NCI-H446 (cell line): ENCODE measurements at places on chromosomes 13 and 19.

GRCh38 chr19:41449865-41450178 lies 6.9 kb downstream of the ERICH4 start:
- no peak for DNase-seq

DNA sequence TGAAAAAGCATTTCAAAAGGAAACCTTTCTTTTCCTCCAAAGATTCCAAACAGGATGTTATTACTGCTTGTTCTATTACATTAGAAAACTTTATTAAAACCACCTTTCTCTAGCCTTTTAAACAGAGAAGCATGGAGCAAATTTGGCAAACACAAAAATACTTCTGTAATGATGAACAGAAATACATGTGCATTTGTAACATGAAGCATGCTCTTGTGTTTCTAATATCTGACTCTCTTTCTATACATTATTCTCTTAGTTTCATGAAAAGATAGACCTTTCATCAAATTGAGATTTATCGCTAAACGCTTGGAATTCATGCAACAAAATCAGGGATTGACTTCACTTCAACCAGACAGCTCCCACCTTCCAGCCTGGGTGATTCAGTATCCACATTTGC lies 152.8 kb upstream of the IRS2 start:
- DNase-seq: no peak

DNA sequence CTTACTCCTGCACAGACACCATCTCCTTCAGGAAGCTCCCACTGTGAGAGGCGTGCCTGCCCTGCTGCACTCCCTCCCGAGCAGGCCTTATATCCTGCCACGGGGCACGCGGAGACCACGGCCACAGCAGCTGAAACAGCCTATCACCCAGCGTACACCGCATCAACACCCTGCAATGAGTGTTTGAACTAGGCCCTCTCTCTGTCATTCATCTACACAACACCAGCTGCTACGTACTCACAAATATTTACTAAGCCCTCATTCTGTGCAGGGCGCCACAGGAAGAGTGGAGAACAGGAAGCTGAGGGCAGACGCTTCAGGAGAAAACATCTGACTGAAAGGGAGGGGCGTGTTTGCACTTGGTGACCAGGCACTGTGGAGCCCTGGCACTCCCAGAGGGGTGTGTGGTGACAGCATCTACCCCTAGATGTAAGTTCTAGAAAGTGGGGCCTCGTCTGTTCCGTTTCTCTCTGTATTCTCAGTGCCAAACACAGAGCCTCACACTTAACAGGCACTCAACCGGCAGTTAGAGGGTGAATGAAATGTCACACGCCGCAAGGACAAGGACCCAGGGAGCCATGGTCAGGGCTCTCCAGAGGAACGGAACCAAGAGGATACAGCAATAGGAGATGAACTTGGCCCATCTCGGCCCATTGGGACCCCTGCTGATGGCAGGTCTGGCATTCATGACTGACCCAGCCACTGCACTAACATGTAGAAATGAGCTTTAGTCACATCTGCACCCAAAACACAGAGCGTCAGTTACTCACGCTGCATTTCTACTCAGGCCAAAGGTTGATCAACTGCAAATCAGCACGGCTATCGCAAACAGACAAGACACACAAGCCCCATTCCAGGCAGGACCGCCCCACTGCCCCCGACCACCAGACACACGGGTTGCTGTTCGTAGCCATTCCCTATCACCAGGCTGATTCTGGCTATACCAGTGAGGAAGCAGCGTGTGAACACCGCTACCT lies 15.7 kb downstream of the RANBP3 start:
- DNase-seq: peak; percentile 16

GRCh38 chr13:113848431-113849260 lies 15.2 kb downstream of the GAS6 start:
- DNase-seq: no peak

DNA sequence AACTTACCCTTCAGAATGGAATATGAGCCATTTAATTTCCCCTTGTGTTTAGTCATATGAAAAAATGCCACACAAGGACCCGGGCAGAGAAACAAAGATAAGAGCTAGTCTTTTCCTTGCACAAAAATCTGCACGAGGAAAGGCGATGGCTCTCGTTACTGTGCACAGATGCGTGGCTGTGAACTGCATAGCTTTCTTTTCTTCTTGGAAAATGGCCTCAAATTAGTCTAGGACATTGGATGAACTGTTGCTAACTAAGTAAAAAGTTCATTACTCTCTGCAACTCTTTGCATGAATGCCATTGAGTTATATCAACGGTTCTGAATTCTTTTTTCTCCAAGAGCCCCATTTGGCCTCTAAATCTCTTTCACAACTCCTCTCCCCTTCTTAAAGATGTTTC lies 125.2 kb downstream of the COG6 start:
- DNase-seq: no peak

GRCh38 chr19:48821633-48822032 lies 10.8 kb upstream of the BCAT2 start:
- no peak for DNase-seq

GRCh38 chr13:60114499-60115028 lies 49.2 kb downstream of the DIAPH3 start:
- no peak for DNase-seq

- DNase-seq: no peak
These were observed 33.2 kb downstream of the UNC13A start for GRCh38 chr19:17654993-17655392.

DNA sequence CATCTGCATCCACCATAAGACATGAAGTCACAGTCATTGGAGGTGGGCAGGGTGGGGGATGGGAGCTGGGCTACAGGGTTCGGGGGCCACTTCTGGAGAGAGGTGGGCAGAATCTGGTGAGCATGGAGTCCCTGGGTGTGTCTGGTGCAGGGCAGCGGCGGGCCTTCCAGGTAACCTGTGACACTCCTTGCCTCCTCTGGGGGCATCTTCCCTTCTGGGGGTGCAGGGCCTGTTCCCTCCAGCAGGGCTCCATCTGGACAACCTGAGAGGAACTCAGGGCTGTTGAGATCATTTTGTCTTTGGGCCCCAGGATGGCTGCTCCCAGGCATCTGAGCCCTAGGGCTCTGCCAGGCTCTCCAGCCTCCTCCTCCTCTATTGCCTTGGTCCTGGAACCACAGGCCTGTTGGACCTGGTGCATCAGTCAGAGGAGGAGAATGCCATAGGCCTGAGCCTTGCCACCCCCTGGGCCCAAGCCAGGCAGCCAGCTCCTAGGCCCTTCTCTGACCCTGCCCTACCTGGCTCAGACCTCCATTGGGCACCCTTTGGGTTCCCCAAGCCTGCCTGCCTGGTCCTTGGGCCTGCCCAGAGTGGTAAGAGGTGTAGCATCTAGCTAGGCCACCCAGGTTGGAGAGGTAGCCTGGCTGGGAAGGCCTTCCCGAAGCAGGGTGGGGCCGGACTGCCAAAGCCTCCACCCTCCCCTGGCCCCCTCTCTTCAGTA lies 13.4 kb downstream of the LYL1 start:
- DNase-seq: no peak

- no peak for DNase-seq
These were observed 452.6 kb downstream of the DIAPH3 start for GRCh38 chr13:59710996-59711701.

DNA sequence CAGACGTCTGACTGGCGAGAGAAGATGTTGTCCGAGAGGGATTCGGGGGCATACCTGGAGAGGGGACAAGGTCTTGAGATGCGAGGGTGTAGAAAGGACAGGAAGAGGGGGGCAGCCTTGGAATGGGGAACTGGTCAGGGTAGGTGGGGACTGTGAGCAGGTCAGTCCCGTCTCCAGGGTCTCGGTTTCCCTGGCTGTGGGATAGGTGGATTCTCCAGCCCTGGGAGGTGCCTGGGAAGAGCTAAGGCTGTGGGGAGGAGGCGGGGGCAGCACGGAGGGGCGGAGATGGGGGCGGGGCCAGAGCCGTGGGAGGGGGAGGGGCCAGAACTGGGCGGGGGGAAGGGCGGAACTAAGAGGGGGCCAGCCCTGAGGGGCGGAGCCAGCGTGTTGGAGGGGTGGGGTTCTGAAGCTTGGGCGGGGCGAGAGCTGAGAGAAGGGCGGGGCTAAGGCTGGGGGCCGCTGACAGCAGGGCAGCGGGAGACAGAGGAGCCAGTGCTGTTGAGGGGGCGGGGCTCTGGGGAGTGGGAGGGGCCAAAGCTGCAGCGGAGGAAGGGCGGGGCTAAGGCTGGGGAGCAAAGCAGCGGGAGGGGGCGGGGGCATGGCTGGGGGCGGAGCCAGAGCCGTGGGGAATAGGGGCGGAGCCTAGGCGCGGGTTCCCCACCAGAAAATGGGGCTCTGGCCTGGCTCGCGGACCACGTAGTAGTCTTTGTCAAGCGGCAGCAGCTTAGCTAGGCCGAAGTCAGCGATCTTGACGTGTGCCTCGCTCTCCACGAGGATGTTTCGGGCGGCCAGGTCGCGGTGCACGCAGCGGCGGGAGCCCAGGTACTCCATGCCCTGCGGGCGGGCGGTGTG lies 9.5 kb upstream of the INSL3 start:
- DNase-seq: peak; percentile 54
